Cortex of kidney (tissue), 1 donor: ENCODE measurements at places on chromosomes 2 and 18.

GRCh38 chr2:36376319-36376765 is 20.8 kb downstream of the CRIM1 start:
- DNase-seq = no peak

- no peak for DNase-seq
Measured at GRCh38 chr2:147331790-147332419, 512.9 kb upstream of the ACVR2A start.

DNA sequence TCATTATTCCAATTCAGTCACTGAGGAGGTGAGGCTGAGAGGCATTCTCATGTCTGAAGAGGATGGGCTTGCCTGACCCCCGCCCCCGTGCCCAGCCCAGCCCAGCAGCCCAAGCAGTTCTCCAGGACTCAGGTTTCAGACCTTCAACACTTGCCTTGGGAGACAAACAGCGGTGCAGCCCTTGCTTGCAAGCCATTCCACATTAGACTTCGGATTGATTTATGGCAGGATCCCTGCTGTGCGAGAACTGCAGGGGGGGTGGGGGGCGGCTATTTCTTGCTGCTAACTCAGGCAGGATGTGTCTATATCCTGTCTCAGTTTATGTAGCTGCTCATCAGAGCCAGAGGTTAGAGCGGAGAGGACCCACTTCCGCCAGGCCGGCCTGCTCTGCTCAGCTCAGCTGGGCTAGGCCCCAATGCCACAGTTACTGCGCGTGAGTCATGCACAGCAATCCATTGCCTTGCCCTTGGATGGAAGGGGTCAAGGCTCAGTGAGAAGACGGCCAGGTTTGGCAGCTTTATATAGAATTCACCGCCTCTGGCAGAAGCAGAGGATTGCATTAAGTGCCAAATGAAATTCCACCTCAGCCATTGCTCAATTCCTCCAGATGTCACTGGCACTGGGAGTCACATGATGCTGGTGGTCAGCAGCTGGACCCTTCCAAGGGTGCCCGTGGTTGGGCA is 1.8 kb downstream of the GYPC start:
- DNase-seq = no peak

GRCh38 chr2:46171411-46171953 is 125.7 kb upstream of the EPAS1 start:
- DNase-seq = no peak

- no peak for DNase-seq
Measured at GRCh38 chr2:152432206-152432653, 97.3 kb downstream of the FMNL2 start.
